ENCODE measurements at places on chromosomes 5 and 9.
A peak's percentile ranks its signal among the peaks of the same experiment; 100 is the strongest.

DNA sequence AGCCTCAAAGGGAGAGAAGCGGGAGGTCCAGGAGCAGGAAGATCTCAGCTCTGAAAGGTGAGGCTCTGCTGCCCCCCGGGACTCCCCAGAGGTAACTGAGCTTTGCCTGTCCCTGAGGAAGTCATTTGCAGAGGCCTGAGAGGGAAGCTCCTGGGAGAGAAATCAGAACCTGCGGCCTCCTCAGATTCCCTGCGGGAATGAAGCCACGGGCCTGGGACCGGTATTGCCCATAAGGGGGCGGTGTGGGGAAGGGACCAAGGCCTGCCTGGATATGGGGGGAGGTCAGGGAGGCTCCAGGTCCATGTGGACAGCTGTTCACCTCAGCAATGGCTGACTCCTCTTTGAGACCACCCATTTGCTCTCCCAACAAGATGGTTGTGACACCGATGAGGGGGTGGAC lies 1.3 kb downstream of the SPATA31E1 start:
- DNase-seq = no peak

DNA sequence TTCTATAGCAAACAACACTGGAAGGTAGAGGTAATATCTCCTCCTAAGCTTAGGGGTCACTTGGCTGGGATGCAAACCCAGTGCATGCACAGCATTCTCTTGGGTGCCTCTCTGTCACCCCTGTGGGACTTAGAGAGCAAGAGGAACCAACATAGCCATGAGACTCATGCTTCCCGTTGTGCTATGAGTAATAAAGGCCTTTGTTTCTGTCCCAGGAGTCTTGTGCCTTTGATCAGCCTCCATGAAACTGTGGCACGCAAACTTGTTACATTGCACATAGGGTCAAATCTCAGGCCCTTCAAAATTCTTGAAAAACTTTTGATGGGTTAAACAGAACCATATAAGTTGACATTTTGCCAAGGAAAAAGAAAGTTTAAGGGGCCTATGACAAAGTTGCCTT lies 272.8 kb downstream of the TAF11L14 start:
- DNase-seq = no peak

- DNase-seq = no peak
Measured at GRCh38 chr5:149885513-149885912, 59.1 kb downstream of the PDE6A start.

DNA sequence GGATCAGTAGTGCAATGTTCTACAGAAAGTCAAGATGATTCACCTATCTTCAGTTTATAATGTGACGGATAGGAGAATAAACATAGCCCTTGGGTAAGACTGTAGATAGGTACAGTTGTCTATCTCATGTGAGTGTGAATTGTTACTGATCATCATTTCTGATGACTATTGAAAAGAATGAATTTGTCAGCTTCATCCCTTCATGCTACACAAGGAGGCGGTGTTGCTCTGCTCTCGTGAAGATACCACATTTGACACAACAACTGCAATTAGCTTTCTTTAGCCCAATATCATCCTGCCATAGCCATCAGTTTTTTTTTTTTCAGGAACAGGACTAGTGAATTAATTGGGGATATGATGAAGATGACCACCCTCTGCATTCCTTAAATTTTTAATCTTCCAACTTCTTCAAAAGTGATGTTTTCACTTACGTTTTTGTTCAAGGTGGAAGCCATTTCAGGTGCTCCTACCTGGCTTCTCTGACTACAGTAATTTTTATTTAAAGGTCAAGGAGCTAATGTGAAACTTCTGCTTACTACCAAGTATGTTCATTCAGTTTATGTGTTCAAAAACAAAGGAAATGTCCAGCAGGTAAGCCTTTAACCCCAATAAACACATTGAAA lies 152.9 kb upstream of the MOCS2 start:
- DNase-seq = no peak

- DNase-seq = no peak
Measured at GRCh38 chr9:123686829-123687192, 243.1 kb downstream of the DENND1A start.

DNA sequence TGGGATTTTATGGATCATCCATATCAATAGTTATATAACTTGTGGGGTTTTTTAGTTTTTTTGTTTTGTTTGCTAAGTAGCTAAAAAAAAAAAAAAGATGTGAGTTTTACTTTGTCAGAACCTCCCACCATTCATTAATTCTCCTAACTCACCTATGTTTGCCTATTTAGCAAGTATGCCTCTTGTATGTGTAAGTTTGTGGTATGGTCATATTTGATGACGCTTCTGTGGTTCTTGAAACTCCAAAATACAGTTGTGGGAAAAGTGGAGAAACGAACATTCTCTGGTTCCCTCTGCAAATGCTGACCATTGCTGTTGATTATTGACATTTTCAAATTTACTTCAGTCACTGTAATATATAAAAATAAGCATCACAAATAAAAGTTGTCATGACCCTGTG lies 75.7 kb downstream of the PBX3 start:
- DNase-seq = no peak

- no peak for DNase-seq
Measured at GRCh38 chr5:78597974-78598371, 50.6 kb downstream of the LHFPL2 start.

- DNase-seq = no peak
Measured at GRCh38 chr9:69132361-69132760, 41.7 kb upstream of the TJP2 start.

- no peak for DNase-seq
Measured at GRCh38 chr5:150598821-150599273, 41.6 kb upstream of the SYNPO start.

DNA sequence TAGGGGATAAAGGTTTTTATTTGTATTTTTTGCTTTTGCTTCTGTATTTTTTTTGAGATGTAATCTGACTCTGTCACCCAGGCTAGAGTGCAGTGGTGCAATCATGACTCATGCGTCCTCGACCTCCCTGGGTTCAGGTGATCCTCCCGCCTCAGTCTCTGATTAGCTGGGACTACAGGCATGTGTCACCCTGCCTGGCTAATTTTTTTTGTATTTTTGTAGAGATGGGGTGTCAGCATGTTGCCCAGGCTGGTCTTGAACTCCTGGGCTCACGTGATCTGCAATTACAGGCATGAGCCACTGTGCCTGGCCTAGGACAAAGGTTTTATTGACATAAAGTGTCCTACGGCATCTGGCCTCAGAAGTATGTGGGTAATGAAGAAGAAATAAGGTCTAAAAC lies 297.1 kb upstream of the C9orf72 start:
- no peak for DNase-seq

GRCh38 chr5:95895771-95896170 lies 65.9 kb downstream of the ELL2 start:
- DNase-seq = no peak

- no peak for DNase-seq
Measured at GRCh38 chr5:169719360-169720314, 82.6 kb downstream of the DOCK2 start.

DNA sequence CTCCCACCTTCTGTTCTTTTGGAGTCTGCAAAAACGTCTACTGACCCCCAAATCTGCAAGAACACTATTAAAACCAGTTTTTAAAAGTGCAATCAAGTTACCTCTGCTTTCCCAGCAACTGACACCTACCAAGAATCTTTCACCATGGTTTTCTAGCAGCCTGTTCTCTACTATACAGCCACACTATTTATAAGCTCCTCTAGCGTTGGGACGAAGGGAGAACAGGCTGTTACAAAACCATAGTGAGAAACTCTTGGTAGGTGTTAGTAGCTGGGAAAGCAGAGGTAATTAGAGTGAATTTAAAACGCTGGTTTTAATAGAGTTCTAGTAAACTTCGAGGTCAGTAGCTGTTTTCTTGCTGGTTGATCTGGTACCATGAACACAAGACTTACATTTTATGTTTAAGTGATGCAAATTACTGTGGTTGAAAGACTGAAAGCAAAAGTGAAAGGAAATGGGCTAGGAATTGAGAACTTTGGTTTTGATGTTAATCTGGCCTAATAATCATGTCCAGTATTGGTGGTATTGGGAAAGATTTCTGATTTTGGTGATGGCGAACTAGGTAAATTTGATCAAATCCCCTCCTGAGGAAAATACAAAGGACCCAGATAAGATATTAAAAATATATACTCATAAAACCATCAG lies 5.3 kb downstream of the MROH2B start:
- DNase-seq = no peak

GRCh38 chr9:69660304-69660703 lies 11.9 kb downstream of the APBA1 start:
- no peak for DNase-seq

- DNase-seq = no peak
Measured at GRCh38 chr9:36999728-37000333, 34.2 kb downstream of the PAX5 start.

DNA sequence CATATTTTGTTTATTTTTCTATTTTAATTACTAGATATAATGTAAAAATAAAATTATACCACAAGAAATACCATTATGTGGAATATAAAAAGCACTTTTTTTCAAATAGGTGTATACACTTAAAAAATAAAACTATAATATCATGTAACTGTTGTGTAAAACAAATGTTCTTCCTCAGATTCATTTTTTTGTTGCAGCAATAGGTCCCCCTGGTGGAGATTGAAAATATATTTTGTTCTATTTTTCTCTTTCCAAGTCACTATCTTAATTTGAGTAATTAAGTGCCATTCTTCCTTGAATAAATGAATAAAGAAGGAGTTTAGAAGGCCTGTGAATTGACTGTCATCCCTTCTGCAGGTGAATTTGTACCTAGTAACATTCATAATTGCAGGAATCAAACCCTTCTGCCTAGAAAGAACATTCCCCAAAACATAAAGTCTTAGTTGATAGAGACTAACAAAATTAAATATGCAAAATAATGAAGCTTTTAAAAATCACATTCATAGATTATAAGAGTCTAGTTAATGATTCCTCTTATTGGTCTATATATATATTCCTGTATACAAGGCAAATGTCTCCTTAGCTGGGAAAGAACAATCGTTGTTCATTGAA lies 23.4 kb downstream of the CETN3 start:
- no peak for DNase-seq

DNA sequence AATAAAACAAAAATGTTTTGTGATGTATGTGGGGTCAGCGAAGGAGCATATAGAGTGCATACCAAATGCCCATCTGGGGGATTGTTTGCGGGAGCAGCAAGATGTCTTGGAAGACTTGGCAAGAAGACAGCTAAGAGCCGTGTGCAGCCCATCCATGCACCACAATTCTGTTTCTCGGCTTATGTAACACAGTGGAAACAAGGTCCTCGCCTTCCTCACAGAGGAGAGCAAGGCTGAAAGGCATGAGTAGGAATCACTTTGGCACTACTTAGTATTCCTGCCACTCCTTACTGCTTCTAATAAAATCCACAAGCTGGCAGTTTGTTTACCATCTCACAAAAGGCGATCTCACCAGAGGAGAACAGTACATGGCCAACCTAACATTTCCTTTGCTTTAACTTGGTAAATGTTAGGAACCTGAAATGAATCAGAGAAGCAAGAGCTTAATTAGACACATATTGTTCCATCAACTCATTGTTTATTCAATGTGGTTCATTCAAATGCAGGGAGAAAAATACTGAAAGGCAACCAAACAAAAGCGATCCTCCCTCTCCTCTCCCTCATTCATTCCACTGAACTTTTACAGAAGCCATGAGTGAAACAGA lies 648.1 kb downstream of the ACTL7B start:
- no peak for DNase-seq

- DNase-seq = no peak
Measured at GRCh38 chr5:156812959-156813358, 37.1 kb upstream of the PPP1R2B start.

DNA sequence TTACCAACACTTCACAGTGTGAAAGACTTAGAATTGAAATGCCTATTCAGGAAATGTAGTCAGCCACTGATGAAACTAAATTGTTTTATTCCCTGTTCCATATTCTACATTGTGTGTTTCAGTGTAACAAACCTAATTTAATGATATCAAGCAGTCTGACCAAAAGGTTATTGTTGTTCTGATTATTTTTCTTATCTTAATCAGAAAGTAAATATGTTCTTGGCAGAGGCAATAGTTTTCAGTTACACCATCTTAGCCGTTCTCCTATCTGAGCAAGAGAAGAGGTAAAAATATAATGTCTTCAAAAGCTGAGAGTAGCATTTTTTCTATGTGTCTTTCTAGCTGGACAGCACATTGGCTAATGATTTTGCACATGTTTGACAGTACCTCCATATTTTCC lies 17.1 kb downstream of the CDC26 start:
- DNase-seq = no peak

DNA sequence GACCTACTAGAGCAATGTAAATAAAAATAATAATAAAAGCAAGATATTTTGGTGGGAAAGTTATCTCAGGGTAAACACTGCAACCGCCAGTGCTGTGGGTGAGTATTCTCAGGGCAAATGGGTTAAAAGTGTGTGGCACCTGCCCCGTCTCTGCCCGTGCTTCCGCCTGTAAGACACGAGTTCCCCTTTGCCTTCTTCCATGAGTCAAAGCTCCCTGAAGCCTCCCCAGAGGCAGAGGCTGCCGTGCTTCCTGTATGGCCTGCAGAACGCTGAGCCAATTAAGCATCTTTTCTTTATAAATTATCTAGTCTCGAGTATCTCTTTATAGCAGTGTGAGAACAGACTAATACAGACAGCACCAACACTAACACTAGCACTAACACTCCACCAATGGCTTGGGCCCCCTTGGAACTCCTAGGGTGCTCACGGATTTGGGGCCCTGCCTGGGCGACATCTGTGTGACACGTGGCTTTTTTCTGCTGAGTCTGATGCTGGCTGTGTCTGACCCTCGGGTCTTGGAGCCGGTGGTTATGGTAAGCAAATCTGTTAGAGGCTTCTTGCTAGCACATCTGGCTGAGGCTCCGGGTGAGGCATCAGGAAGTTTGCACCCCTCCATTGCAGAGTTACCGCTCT lies 10.6 kb downstream of the PLEKHG4B start:
- no peak for DNase-seq

DNA sequence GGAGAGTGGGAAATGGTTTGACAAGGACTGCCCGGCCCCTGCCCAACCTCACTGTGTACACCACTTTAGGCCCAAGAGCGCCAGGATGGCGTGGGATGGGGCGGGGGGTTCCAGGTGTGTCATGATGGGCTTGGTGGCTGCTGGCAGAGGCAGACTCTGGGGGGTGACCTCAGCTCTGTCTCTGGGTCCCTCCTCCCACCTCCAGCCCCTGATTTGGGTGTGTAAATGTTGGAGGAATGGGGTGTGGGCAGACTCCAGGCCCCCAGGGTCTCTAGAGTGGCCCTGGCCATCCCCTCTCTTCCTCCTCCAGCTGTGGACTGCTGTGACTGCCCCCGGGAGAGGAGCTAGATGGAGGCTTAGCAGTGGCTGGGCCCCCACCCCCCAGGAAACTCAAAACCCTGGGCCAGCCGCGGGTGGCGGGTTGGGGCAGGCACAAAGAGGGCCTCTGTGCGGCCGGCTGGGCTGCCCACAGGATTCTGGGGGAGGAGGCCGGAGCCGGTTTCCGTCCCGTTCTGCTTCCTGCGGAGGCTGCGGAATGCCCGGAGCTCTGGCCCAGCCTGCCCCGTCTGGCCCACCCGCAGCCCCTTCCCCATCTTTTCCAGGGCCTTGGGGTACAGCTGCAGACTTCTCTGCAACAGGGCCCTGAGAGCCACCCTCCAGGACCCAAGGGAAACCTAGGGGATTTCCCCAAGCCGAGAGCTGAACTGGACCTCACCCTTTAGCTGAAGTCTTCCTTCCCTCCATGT lies 23.1 kb downstream of the CXXC5 start:
- DNase-seq = peak; percentile 66

- DNase-seq = no peak
Measured at GRCh38 chr5:179238628-179238970, 106.7 kb downstream of the ADAMTS2 start.

Measured in right kidney (tissue), 9 donors.